ENCODE measurements at places on chromosomes 3 and 15.

GRCh38 chr3:145519398-145520047, 641.5 kb downstream of the PLOD2 start:
- no peak for DNase-seq

DNA sequence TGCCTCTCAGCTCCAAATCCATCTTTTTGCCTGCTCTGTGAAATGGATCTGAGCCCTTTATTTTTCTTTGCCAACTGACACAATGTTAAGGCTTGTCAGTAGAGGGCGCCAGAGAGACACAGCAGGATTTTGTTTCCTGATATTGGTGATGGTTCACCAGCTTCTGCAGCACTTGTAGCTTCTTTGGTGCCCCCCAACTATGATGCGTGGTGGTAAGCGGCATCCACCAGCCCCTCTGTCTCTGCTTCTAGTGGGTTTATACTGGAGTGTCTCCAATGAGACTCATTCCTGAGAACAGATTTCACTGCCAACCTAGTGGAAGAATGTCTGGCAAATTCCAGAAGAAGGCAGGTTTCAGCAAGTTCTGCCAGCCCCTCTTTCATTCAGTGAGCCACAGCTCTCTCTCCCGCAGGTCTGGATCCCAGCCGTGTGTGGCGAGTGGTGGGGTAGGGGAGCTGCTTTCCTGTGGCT, 471.9 kb upstream of the FRG2C start:
- peak; percentile 25 for DNase-seq

- DNase-seq = no peak
Measured at GRCh38 chr3:30847592-30847991, 46.9 kb downstream of the GADL1 start.

- no peak for DNase-seq
Measured at GRCh38 chr15:28023422-28023821, 75.7 kb downstream of the OCA2 start.

GRCh38 chr3:154275965-154276364, 48.3 kb downstream of the DHX36 start:
- DNase-seq = no peak

DNA sequence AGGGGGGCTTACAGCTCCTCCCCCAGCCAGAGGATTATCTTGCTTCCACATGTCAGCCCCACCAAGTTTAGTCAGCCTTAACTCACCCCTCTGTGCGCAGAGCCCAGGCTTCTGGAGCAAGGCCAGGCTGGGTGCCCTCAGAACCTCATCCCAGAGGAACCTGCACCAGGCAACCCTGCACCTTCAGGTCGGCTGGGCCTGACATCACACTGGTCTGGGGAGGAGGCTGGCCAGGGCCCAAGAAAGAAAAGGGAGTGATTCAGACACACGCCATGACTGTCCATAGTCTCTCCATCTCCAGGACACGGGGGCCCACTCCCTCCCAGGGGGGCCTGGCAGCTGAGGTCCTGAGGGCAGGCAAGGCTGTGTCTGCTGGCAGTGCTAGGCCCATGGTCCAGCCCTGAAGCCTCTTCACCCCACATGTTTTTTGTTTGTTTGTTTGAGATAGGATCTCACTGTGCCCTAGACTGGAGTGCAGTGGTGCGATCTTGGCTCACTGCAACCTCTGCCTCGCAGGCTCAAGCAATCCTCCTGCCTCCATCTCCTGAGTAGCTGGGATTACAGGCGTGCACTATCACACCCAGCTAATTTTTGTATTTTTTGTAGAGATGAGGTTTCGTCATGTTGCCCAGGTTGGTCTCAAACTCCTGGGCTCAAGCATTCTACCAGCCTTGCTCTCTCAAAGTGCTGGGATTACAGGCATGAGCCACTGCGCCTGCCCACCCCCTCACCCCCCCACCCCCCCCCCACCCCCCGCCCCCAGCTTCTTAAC, 11.1 kb downstream of the TNK2 start:
- DNase-seq = no peak

DNA sequence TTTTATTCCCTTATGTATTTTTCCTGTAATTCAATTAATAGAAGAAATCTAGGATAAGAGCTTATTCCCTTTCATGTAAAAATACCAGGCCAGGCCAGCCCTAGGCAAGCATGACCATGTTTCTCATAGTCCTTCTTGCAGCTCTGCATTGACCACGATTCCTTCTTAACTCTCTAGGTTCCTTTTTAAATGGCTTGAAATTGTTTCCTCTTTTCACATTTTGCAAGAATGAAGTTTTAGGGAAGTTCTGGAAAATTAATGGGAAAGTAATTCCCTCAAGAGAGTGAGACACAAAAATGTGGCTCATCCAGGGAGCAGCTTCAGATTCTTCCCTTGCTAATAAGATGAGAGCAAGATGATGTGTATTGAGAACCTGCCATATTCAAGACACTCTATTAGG, 116.5 kb upstream of the FGF7 start:
- DNase-seq = no peak

DNA sequence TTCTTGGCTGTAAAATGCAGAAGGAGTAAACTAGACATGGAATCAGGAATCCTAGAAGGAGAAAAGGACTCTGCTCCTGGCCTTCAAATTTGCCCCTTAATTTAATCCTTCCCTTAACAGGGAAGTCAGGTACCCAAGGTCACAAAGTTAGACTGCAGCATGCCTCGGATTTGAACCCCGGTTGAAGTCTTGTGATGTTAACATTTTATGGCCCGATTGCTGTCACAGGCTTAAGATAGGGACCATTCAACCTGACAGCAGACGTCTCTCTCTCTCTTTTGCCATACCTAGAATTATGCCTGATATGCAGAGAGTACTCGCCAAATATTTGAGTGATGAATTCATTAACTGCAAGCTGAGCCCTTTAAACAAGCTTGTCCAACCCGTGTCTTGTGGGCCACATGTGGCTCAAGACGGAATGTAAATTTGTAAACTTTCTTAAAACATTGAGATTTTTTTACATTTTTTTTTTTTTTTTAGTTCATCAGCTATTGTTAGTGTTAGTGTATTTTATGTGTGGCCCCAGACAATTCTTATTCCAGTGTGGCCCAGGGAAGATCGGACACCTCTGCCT, 217.2 kb downstream of the THSD4 start:
- no peak for DNase-seq

- no peak for DNase-seq
Measured at GRCh38 chr3:188169830-188170455, 16.0 kb downstream of the LPP start.

- no peak for DNase-seq
Measured at GRCh38 chr3:116190095-116190494, 255.2 kb downstream of the LSAMP start.

DNA sequence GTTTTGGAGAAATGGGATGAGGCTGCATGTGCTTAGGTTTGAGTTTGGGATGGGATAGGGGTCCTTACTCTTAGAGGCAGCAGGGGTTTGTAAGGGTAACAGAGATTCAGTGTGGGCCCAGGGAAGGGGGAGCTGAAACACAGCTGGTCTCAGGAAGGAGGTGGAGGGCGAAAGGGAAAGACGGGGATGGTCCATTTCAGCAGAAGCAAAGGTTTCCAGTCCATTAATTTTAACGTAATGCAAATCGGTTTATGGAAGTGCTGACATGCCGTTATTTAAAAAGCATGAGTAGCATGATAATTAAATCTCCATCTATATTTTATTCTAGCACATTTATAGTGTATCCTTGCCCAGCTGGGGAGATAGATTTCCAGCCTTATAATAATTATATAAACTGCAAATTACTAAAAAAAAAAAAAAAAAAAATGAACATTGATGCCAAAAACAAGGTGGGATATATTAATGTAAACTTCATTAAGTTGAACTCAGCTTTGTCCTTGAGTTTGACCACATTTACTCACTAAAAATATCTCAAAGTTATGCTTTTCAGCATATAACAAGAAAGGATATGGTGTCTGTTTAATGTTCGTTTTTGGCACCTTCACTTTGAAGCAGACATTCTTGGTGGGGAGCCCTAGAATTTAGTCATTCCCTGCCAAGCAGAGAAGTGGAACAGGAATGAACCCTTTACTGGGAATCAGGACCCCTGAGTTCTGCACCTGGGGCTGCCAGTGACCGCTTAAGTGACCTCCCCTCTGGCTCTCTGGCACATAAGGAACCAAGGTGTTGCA, 234.7 kb downstream of the THSD4 start:
- no peak for DNase-seq

DNA sequence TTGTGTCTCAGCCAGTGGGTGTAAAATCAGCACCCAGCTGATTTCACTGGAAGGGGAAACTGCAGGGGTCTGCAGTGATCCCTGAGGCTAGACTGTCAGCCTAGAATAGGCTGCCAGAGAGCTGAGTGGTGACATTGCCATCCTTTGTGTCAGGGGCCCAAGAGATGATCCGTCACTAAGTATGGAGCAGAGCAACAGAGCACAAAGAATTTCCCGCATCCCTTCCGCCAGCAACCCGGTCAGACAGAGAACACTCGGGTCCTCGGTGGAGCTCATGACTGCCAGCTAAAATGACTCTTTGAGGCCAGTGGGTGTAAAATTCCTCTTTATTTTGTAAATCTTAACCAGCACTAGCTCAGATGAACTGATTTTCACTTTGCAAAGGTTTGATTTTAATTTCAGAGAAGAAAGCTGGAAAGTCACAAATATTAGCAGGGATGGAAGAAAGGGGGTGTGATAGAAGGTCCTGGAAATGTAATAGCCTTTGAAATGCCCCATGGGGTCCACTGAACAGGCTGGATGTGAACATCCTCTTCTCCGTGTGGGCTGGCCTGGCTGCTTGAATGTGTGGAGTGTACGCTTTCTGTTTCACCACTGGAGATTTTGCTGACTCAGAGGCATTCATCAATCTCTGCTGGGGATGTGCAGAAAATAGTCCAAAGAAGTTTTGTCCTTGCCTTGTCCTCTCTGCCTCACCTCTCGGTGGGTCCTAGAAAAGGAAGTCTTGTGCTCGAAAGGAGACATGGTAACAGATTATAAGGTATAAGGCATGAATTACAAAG, 138.8 kb downstream of the SV2B start:
- no peak for DNase-seq

DNA sequence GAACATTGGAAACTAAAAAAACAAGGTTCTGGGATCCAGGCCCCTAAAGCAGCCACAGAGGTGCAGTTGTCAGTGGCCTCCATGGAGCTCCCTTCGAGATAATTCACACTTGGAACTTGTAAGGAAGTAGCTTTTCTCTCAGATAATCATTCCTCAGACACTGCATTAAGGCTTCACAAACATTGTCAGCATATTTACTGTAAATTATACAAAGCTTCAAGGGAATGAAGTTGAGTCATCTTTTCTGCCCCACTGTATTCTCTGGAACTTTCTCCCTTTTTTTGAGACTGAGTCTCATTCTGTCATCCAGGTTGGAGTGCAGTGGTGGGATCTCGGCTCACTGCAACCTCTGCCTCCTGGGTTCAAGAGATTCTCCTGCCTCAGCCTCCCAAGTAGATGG, 7.1 kb downstream of the BLOC1S6 start:
- no peak for DNase-seq

GRCh38 chr3:62361261-62361660, 12.1 kb downstream of the FEZF2 start:
- DNase-seq = no peak

DNA sequence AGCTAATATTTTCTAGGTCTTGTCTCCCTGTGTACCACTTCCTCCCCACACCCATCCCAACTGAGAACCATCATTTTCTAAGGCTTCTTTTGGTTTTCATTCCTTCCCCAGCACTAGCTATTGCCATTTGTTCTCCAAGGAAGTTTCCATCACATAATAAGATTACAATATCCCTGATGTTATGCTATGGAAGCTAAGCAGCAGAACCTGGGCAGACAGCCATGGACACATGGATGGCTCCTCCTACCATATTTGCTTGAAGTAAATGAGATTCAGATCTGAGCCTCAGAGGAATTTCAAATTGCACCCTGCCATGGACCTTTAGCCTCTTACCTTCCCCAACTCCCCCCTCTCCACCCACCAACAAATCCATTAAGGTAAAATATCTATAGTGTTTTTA, 31.5 kb downstream of the GASK1A start:
- peak; percentile 72 for DNase-seq

DNA sequence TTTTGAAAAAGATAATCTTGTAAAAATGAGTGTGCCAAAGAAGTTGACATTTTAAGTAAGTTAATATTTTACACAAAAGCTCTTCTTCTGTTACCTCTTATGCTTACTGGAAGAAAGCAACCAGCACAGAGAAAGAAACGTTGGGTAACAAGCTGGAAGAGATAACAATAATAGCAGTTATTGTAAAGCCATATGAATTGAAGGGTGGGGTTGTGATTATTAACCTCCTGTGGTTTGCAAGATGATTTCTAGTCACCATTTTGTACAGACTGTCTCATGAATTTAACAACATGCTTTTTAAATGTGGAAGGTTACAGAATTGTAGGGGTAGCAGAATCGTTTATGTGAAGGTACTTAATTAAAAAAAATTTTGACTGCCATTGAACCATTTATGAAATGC, 9.2 kb downstream of the RAP2B start:
- no peak for DNase-seq

GRCh38 chr3:171351676-171352075, 108.5 kb downstream of the TNIK start:
- no peak for DNase-seq

DNA sequence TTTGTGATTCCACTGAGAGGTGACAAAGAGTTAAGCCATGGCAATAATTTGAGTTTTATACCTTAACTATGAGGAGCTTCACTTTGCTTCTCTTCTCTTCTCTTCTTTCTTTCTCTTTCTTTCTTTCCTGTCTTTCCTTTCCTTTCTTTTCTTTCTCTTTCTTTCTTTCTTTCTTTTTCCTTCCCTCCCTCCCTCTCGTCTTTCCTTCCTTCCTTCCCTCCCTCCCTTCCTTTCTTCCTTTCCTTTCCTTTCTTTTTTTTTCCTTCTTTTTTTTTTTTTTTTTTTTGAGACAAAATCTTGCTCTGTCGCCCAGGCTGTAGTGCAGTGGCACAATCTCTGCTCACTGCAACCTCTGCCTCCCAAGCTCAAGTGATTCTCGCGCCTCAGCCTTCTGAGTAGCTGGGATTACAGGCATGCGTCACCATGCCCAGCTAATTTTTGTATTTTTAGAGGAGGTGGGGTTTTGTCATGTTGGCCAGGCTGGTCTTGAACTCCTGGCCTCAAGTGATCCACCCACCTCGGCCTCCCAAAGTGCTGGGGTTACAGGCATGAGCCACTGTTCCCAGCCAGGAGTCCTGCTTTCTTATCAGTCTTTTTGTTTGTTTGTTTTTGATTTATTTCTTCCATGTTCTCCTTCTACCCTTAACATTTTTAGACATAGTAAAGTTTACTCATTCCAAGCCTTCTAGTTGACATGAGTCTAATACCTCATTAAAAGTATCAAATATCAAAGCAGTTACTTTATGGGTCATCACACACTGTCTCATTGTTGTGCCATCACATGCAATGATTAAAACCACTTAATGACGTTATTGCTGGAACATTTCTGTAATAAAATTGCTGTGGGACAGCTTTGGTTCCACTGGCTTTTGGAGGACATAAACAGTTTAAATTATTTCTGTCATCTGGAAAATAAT, 29.9 kb downstream of the SLC49A4 start:
- no peak for DNase-seq

GRCh38 chr15:42199126-42199525, 9.0 kb downstream of the VPS39 start:
- DNase-seq = no peak

DNA sequence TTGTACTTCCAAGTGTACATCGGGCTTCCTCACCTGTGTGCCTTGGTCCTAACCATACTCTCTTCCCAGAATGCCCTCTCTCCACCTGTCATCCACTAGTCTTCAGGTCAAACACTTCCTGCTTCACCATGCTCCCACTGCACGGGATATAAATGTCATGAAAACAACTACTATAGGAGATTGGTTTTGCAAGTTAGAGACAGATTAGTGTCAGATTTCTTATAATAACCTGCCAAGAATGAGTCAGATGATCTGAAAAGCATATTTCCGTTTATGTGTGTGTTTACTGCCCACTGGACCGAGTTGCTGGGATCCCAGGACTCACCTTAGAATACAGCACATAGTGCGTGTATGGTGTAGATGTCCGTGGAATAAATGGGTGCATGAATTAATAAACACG, 21.4 kb downstream of the PLA1A start:
- DNase-seq = no peak

All from hindlimb muscle (tissue), 1 donor.